ENCODE measurements at places on chromosomes 1 and 21.

GRCh38 chr1:25661043-25661815 is 44.6 kb downstream of the MAN1C1 start:
- no peak for DNase-seq

DNA sequence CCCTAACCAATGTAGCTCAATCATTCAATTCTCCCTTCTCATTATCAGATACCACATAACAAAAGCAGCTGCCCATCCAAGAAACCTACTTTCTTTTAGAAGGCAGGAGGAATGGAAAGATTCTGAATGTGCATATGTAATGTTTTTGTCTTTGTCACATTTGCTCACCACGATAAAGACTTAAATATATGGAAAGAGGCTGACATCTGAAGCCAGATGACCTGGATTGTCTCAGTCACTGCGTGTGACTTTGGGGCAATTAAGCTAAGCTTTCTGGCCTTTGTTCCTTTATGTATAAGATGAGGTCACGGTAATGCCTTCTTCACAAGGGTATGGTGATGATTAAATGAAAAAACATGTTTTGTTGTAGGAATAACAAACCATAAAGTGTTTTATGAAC is 42.6 kb downstream of the LRRC52 start:
- no peak for DNase-seq

DNA sequence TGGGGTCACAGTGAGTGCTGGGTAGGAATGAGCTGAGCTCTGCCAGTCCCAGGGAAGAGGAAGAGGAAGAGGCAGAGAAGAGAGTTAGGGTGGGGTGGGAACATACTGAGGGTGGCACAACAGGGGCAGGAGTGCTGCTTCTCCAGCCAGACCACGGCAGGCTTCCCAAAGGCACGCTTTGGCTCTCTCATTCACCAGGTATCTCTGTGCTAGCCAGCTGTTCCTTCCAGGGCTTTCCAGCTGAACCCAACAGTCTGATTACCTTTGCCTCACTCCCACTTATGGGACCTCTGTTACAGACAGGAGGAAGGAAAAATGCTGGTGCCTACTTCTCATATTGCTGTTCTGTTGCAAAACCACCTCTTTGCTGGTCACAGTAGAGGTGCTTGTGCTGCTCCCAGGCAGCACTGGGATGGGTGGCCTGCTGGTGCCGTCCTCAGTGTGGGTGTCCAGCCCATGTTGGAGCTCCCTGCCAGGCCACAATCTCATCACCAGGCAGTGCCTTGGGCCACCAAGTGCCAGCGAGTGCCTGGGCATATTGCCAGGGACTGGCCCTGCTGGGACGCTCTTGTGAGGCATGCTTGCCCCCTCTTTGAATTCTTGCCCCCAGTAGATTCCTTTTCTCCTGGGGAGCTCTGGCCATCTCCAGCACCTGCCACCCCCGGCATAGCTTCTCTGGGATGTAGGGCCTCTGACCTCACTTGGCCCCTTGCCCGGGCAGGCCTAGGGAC is 2.1 kb downstream of the ADORA1 start:
- no peak for DNase-seq

- peak; percentile 24 for DNase-seq
Observed at GRCh38 chr1:90133133-90133532, 138.2 kb downstream of the ZNF326 start.

GRCh38 chr1:176211396-176212165 is 4.5 kb upstream of the COP1 start:
- DNase-seq: no peak

- DNase-seq: peak; percentile 98
Observed at GRCh38 chr21:42093991-42094421, 22.9 kb downstream of the UMODL1 start.

- no peak for DNase-seq
Observed at GRCh38 chr1:113153116-113153803, 80.3 kb downstream of the LRIG2 start.

GRCh38 chr1:194629011-194629410 is 1442.6 kb upstream of the B3GALT2 start:
- no peak for DNase-seq

- no peak for DNase-seq
Observed at GRCh38 chr1:3101124-3101939, 32.3 kb downstream of the PRDM16 start.

GRCh38 chr1:48462716-48463302 is 9.2 kb downstream of the SPATA6 start:
- DNase-seq: no peak

- no peak for DNase-seq
Observed at GRCh38 chr1:222547260-222547614, 667 bp downstream of the HHIPL2 start.

DNA sequence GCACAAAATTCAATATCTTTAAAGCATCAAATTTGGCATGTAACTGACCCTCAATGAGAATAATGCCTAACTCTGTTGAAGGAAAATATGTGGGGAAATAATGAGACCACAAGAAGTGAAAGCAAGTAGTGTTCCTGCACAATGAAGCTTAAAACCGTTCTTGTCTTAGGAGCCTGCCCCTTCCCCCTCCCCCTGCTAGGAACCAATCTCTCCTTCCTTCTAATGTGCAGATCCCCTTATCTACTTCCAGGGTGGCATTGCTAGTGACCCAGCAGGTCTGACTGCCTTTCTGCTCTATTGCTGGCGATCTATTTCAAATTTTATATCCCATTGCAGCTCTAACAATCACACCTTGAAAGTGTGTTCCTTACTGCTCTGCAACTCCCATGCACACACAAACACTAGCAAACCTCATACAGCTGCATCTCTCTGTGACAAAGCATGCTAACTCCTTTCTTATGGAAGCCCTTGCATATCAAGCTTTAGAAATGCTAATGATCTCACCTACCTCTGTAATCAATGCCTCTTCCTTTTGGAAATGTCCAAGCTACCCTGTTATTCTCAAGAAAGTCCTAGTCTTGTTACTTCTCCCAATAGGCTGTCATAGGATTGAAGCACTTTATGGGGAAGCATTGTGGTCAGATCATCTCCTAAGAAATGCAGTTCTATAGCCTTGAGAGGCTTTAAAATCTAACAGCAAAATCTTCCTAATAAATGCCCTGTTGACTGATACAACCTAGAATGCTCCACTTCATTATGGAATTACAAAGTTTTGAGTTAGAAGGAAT is 26.5 kb downstream of the BCL9 start:
- no peak for DNase-seq

- DNase-seq: peak; percentile 39
Observed at GRCh38 chr1:55071477-55071876, 32.1 kb downstream of the PCSK9 start.

DNA sequence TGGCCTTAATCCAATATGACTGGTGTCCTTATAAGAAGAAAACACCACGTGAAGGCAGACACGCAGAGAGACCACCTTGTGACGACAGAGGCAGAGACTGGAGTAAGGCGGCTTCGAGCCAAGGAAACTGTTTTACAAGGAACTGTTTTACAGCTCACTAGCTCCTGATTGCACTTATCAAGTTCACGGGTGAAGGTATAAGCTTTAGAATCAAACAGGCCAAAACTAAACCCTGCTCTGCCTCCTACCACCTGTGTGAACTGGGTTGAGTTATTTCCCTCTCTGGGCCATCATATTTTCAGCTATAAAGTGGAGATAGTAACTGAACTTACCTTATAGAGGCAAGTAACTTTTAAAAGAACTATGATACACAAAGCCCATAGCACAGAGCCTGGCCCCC is 166.9 kb upstream of the NFIA start:
- no peak for DNase-seq

- DNase-seq: no peak
Observed at GRCh38 chr1:30315185-30315960, 408.0 kb downstream of the MATN1 start.
